ENCODE measurements at places on chromosomes 7 and 10.
A peak's percentile ranks its signal among the peaks of the same experiment; 100 is the strongest.

- no peak for DNase-seq
These were observed 44.4 kb downstream of the PFKFB3 start for GRCh38 chr10:6247041-6247712.

DNA sequence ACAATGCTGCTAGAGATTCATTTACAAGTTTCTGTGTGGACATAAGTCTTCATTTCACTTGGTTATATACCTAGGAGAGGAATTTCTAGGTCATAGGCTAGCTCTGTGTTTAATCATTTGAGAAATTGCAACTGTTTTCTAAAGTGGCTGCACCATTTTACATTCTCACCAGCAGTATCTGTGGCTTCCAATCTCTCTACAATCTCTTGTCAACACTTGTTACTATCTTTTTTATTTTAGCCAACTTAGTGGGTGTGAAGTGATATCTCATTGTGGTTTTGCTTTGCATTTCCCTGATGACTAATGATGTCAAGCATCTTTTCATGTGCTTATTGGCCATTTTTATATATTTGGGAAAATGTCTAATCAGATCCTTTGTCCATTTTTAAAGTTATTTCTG, 53.0 kb upstream of the DRGX start:
- DNase-seq = no peak

- no peak for DNase-seq
These were observed 33.3 kb downstream of the CDK14 start for GRCh38 chr7:90629297-90629918.

- DNase-seq = no peak
These were observed 103.8 kb downstream of the MLLT10 start for GRCh38 chr10:21637795-21638194.

DNA sequence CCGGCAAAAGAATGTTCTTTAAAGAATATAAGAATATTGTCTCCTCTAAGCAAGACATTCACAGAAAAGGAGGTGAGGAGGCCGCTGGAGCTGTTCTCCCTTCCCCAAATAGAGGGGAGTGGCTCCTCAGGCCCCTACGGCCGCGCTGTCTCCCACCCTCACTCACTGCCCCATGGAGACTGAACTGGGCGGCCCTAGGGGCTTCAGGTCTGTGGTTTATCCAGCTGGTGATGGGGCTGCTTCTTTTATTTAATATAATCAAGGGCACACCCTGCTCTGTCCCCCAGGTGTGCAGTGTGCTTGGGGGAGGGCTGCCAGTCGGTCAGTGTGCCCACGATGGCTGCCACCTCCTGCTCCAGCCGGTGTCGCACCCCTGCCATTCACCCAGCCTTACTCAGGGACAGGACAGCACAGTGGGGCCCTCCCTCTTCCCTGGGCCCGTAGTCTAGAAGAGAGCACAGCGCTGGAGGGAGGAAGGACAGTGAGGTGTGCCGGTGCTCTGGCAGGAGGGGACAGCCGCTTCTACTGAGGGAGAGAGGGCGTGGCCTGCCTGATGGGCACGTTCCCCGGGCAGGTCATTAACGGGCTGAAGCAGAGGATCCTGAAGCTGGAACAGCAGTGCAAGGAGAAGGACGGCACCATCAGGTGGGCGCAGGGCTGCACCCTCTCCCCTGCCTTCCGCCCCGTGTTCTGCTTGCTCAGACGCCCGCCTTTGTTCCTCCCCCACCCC, 23.4 kb downstream of the IQCE start:
- DNase-seq = no peak

DNA sequence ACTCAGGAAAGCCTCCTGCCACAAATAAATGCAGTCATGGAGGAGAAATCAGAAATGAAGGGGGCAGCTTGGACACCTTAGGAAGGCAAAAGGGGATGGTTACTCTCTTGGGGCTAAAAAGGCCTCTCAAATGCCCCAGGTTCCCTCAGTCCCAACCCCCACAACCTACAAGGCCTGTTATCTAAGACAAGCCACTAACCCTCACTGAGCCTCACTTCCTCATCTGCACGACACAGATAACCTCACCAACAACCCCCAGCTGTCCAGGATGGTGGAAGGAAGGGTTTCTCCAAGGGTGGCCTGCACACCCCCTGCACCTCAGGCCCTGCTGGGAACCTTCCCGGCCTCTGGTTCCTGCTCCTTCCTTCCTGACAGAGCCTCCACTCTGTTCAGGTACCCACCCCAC, 29.2 kb downstream of the SORBS1 start:
- DNase-seq = no peak

GRCh38 chr10:77756319-77757232, 119.0 kb upstream of the KCNMA1 start:
- DNase-seq = peak; percentile 54

All from dorsolateral prefrontal cortex (tissue), 122 donors.